ENCODE measurements at places on chromosomes 3 and 15.
A peak's percentile ranks its signal among the peaks of the same experiment; 100 is the strongest.

DNA sequence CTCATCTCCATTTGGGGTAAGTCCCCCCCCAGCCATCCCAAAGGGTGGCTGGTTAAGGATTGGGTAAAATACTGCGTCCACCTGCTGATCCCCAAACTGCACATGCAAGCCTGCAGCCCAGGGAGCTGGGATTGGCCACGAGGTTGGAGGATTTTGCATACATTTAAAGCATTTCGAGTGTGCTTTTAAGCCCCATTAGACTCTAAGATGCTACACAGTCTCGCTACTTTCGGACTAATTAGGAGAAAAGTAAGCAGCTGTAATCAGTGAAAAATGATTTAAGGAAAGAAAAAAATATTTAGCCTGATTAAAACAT lies 23.9 kb downstream of the SLC6A6 start:
- no peak for DNase-seq

GRCh38 chr3:192919901-192920300 lies 2.2 kb upstream of the MB21D2 start:
- no peak for DNase-seq

- no peak for DNase-seq
Measured at GRCh38 chr3:138063416-138063815, 52.0 kb downstream of the DZIP1L start.

DNA sequence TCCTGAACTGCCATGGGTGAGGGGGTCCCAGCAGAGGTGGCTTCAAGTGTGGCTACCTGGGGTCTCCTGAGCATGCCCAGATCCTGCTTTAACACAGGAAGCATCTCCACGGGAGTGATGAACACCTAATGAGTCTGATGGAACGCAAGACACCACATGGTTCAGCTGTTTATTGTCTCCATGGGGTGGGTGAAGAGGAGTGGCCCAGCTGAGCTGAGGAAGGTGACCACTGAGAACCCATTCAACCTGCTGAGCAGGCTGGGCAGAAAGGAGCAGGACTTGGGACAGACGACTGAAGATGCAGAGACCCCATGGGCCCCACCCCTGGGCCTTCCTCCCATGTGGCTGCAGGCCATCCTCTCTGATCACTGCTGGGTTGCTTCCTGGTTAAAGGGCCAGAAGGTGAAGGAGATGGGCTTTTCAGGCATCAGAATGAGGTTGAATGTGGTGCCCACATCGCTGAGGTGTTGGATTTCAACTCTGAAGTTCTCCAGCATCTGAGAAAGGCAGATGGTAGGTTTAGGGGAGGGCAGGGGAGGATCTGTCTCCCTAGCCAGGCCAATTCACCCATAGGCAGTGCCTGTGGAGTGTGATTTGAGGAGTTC lies 29.7 kb downstream of the CYP11A1 start:
- DNase-seq: no peak

DNA sequence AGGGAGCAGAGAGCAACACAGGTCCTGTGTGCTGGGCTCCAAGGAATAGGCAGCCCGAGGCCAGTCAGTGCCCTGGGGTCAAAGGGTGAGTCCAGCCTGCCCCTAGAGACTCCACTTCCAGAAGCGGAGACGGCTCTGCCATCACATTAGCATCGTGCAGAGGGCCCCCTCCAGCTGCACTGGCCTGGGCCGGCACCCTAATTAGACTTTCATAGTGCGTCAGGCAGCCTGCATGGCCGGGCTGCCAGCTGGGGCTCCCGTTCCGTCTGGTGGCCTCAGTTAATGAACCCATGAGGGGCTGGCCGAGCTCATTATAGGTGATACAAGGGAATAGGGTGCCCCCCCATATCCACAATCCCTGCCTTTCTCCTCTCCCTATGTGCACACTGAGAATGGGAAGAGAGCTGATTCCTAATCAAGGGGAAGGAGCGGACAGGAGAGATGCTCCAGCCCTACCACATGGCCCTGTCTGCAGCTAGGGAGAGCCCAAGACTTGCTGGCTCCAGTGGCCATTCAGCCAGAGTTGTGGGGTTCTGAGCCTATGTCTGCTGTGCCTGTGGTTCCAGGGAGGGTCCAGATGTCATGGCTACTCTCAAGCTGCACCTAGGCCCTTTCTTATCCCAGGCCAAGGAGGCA lies 128.0 kb downstream of the SRGAP3 start:
- DNase-seq: peak; percentile 18

Data from nucleus accumbens (tissue), 56 donors.